ENCODE measurements at places on chromosomes 4 and X.

GRCh38 chr4:2313366-2313765 is 51.5 kb upstream of the MXD4 start:
- DNase-seq: no peak

DNA sequence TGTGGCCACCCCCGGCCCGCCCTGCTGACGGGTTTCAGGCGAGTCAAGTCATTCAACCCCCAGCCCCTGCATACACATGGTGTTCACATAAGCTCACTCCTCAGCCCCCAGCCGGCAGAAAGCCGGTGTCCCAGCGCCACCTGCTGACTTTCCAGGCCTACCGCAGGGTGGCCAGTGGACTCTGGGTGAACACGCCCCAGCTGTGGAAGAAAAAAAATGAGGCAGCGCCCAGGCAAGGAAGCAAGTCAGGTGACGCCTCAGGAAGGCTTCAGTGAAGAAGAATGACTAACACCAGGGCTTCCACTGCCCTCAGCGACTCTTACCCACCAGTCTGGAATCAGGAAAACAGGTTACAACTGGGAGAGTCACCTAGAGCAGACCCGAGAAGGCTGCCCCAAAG is 15.8 kb downstream of the BCAP31 start:
- peak; percentile 88 for DNase-seq

GRCh38 chr4:87559090-87559837 is 30.1 kb upstream of the SPARCL1 start:
- DNase-seq: no peak

DNA sequence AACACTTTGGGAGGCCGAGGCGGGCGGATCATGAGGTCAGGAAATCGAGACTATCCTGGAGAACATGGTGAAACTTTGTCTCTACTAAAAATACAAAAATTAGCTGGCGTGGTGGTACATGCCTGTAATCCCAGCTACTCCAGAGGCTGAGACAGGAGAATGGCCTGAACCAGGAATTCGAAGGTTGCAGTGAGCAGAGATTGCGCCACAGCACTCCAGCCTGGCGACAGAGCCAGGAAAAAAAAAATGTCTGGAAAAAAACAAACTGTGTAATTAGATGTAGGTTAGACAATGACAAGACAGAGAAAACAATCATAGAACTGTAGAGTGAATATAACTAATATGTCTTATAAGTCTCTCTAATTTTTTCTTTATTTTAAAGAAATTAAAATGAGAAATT is 1002.5 kb upstream of the LCORL start:
- DNase-seq: no peak

- no peak for DNase-seq
These were observed 123.4 kb downstream of the NWD2 start for GRCh38 chr4:37367901-37368300.

GRCh38 chr4:76556452-76556851 is 121.4 kb downstream of the SHROOM3 start:
- no peak for DNase-seq

- DNase-seq: no peak
These were observed 12.7 kb downstream of the STEEP1 start for GRCh38 chrX:119552508-119552907.

DNA sequence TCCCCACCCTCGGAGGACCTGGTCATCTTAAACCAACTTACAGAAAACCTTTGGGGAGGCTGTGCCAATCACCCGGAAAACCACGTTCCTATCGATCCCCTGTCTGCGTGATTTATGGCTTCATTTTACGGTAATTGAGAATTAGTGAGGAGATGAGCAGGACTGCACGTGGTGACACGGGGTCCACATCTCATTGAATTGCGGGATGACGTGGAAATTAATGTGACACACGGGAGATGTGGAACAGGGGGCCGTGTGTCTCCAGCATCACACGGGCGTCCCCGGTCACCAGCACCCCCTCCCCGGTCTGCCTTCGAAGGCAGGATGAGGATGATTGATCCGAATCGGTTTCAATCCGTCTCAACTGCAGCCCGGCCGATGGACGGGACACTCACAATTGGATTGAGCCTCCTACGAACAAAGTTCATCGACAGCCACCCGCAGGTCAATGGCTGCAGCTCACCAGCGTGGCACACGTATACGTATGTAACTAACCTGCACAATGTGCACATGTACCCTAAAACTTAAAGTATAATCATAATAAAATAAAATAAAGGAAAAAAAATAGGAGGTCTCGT is 160.3 kb downstream of the SHOX start:
- no peak for DNase-seq

DNA sequence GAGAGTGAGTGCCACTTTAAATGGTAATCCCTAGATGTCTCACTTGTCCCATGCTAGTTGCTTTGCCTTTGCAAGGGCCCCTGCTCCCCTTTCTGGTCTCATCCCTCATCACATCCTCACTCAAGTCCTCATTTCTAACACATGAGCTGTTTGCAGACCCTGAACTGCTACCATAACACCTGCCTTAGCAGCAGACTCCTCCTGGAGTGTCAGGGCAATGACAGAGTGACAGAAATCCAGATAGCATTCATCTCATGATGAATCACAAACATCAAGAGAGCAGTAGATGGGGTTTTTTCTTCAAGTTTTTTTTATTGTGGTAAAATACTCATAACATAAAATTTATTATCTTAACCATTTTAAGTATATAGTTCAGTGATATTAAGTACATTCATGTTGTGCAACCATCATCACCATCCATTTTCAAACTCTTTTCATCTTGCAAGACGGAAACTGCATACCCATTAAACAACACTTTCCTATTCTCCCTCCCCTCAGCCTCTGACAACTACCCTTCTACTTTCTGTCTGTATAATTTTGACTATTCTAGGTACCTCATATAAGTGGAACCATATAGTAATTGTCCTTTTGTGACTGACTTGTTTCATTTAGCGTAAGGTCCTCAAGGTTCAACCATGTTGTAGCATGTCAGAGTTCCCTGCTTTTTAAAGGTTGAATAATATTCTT is 133.2 kb upstream of the RPS6KA3 start:
- DNase-seq: no peak

- DNase-seq: no peak
These were observed 89.6 kb upstream of the MTM1 start for GRCh38 chrX:150478496-150479492.

DNA sequence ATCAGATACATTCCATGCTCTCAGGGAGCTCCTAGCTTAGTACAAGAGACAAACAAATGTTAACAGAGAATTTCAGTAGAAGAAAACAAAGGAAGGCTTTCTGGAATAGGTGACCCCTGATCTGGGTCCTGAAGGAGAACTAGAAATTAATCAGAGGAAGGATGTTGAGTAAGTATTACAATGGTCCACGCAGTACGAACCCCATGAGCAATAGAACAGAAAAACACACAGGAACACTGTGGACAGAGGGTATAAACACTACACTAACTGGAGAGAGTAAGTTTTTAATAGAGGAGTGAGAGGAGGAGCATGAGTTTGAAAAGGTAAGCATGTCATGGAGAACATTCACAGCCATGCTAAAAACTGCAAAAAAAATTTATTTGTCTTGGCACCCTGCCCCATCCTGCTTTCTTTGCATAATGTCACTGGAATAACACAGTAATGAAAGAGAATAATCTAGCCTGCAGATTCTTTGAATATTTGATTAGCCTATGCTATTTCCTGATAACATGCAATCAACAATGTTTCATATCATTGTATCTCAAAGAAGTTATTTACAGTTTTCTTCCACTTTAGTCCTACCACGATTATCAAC is 140.3 kb upstream of the ZXDB start:
- DNase-seq: no peak

DNA sequence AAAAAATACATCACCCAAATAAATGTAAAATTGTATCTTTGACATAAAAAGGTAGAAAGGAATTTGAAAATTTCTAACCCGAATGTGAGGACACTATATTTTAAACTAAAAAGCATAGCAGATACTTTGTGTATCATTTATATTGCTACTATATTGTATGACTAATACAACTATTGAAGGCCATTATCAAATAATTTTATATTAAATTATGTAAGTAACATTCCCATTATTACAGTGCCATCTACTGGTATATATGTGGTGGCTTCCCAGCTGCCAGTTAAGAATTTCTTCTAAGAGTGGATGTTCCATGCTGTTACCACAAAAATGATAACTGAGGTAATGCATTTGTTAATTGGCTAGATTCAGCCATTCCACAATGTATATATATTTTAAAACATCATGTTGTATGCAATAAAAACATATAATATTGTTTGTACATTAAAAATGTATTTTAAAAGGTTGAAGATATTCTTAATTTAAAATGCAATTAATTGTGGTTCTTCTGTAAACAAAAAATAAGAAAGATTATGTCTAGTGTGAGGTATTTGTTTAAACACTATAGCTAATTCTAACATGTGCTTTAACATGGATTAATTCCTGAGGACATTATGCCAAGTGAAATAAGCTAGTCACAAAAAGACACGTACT is 65.3 kb downstream of the EGF start:
- DNase-seq: no peak

GRCh38 chr4:13261486-13262257 is 222.5 kb downstream of the RAB28 start:
- DNase-seq: no peak

- DNase-seq: no peak
These were observed 1521.8 kb upstream of the TENM3 start for GRCh38 chr4:180721356-180721755.

DNA sequence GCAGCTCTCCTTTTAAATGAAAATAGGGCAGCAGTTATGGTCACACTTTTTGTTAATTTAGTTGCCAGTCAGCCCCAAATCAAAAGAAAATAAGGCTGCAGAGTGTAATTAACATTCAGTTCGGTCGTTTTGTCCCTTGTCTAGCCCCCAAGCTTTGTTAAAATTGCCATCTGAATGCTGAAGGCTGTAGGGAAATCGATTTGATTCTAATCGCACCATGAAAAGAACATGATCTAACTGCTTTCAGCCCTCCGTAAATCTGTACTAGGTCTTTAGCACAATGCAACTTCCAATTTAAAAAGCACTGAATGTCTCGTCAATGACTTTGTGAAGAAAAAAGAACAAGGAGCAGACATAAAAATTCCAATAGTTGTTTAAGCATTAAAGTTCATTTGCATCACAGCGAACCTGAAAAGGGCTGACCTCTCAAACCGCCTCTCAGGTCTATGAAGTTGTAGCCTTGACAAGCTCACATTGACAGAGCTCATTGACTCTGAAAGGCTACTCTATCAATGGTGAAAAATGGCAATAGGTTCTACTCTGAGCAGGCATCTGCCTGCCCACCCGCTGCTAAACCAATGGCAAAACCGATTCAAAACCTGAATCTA is 48.9 kb downstream of the CHIC2 start:
- DNase-seq: no peak

DNA sequence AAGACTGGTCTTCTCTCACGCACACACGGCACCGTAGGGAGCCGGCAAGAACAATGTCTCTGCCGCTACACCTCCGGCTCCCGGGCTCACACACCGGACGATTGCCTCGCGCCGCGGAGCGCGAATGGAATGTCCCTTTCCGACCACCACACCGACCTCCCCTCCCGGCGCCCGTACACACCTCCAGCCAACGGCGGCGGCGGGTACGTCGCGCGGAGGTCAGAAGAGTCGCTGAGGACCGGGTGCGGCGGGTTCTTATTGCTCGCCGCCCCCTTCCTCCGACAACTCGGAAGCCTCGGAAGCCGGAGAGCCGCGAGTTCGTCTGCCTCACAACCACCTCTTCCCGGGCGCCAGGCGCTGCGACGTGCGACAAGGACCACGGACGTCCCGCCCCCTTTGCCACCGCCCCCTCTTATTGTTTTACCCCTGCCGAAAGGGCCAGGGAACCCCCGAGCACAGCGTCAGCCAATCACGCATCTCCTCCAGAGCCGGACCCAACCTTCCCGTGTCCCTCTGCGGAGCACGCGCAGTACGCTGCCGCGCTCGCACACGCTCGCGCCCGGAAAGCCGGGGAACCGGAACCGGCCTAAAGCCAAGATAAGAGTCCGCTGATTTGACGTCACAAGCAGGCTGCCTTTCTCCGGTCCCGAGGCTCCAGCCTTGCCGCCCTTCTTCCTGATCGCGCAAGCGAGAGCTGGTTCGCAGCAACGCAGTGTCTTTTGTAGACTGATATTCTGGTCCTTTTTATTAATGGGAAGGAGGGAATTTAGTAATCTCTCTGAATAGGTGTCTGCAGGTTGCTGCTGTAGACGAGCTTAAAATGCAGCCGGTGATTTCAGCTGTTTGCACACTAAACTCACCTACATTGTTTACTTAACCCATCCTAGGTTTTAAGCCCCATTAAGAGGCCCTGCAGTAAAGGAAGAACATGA is at the start of gene G3BP2:
Gene G3BP2, minus strand, starts transcription at position 385 of the 932 bp plus-strand sequence. CDS start 11,386 bp downstream, outside the sequence.
- peak; percentile 76 for DNase-seq

DNA sequence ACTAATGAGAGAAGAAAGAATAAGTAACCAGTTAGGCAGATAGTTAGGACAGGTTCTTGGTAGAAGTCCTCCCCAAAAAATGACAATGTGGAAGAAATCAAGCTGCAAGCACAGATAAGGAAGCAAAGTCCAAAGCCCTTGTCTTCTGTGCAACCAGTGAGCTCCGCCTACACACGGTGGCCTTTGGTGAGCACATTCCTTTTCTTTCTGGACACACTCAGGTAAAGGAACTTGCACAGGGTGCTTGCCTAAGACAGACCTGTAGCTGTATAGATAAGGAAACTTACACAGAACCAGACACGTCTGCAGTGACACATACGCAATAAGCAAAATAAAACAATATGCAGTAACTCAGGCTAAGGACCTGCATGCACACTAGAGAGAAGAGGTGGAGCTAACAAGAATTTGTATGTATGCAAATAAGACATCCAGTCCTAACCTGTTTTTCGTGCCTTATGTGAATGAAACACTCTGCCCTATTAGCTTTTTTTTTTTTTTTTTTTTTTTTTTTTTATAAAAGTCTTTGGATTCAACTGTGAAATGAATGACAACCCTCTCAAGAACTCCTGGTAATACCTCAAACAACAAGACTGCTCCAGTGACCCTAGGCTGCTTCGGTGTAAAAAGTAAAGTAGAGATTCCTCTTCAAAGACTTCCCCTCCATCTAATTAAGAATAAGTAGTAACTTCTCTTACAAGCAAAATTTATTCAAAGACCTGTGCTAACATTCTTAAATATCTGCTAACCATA is 48.8 kb downstream of the UGT2B10 start:
- no peak for DNase-seq

DNA sequence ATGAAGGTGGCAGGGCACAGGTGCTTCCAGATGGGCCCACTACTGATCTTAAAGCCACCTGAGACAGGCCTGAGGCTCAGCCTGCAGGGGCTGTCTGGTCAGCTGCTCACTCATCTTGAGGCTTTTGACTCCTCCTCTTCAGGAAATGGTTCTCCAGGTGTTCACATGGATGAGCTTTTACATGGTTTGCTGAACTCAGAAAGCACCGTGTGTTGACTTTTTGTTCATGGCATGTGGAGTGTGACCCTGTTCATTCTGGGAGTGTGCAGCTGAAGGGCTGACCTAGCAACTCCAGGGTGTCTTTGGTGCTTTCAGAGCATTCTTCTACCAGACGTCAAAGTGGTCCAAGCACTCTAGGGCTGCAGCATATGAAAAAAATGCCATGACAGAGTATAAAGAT is 111.1 kb downstream of the CCNG2 start:
- DNase-seq: no peak

- DNase-seq: no peak
These were observed 6.8 kb downstream of the SRPX2 start for GRCh38 chrX:100650841-100651240.
